Activated T-cell treated with anti-CD3 and anti-CD28 coated beads, Interleukin-2, amount 50 U/mL, for 4 hours (primary cell): ENCODE measurements at places on chromosomes 1 and 21. TPM values are rescaled to one million over a fixed set of nuclear protein-coding genes. Genes with fewer than 3 reads are reported as not detected.

GRCh38 chr1:89762779-89763648 lies 57.8 kb upstream of the LRRC8D start:
- peak; percentile 88 for DNase-seq

The UMODL1 gene
- total RNA-seq, result not detected

DNA sequence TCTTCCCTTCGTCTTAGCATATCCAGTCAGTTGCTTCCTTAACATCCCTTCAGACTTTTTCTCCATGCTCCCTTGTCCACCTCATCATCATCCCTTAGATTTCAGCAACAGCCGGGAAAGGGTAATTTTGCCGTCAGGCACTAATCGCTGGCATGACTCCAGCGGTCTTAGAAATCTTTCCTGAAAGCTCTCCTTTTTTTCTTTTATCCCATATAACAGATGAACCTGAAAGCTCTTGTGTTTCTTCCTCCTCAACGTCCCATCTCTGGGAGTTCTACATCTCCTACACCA lies 10.4 kb upstream of the BOLA1 start:
- DNase-seq, result no peak

- no peak for DNase-seq
Observed at GRCh38 chr1:30047576-30047975, 675.8 kb downstream of the MATN1 start.

DNA sequence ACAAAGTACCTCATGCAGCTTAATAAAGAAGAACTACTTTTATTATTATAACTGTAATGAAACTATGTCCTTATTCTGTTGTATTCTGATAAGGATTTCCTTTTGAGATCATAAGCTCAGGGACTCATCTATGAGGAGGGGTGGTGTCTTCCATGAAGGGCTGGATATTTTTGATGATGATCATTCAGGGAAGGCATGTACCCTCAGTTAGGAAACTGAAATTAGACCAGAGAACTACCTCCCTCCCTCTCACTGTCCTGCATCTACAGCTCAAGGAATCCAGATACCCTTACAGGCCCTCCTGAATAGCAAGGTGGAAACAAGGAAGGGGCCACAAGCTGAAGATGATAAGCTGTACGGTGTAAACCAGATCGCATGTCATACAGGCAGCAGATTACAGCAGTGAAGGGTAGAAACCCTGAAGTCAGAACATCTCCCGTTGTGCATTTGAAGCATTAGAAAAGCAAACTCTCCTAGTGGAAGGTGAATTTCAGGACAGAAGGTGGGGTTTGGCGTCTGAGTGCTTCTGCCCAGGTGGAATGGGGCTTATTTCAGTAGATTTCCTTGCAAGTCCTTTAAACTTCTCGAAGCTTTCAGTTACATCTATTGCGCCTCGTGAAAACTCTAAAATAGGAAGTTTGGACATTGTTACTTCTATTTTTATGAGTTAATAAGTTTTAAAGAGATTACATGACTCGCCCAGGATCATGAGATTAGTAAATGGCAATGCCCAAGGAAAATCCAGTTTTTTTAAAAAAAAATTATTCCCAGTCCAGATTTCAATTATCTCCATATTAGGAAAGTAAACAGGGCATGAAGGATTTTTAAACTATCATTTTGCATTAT lies 101.1 kb upstream of the HNRNPU start:
- DNase-seq, result no peak

GRCh38 chr1:63624911-63625310 lies 31.7 kb downstream of the PGM1 start:
- DNase-seq, result no peak

GRCh38 chr1:231460614-231461013 lies 38.5 kb upstream of the EGLN1 start:
- DNase-seq, result peak; percentile 14

GRCh38 chr1:153648000-153648643 lies 10.4 kb upstream of the SNAPIN start:
- no peak for DNase-seq

DNA sequence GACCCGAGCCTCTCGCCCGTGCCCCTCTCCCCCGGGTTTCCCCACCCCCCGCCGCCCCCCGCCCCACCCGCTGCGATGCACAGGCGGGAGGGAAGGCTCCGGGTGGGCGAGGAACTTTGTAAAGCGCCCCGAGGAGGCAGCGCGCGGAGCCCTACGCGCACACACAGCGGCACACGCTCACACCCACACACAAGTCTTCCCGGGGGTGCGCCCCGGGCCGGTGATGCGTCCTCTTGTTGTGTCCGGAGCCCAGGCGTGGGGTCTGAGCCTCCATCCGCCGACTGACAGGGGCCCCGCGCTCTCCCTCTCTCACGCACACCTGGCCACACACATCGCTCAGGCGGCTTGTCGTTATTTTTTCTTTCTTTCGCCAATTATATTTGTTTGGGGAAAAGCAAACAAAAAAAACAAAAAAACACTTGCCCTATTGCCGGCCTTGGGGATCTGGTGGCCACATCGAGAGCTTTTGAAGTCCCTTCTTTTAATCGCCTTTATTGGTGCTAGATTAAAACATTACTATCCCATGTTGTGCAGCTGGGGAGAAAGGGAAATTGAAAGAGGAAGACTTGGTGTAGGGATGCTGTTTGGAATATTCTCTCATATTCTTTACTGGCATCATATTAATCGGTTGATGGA lies 770 bp downstream of the NTNG1 start:
- peak; percentile 4 for DNase-seq
